ENCODE measurements at places on chromosomes 6 and 20.

GRCh38 chr6:5190507-5190906 is 70.2 kb downstream of the LYRM4 start:
- no peak for DNase-seq

- no peak for DNase-seq
Observed at GRCh38 chr20:31963889-31964288, 4.1 kb upstream of the XKR7 start.

DNA sequence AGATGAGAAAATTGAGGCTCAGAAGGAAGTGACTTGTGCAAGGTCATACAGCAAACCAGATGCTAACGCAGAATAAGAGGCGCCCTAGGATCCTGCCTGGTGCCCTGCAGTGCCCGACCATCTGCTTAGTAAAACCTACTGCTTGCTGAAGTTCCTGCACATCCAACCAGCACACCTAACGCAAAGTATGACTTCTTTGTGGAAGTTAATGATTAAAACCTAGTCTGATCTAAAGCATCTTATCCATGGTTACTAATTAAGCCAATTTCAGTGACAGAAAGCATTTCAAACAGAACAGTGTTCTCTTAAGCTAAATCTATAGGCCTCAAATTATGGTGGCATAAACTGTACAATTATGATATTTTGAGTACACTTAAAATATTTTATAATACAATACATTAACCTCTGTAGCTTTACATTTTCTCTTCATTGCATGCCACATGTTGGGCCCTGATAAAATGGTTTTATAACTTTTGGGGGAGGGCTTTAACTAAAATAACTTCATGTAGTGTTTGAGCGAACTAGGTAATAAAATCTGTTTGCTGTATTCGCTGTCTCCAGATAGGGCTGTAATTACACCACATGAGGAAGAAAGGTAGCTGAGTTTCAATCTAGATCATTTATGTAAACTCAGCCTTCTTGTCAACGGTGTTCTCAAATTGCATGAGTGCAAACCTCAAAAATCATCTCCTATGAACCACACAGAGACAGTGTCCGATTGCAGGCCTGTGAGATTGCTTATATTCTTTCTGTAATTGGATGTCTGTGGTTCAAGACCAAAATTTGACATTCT is 37.5 kb upstream of the BEND3 start:
- no peak for DNase-seq

- DNase-seq: no peak
Observed at GRCh38 chr6:23566418-23566817, 559.6 kb upstream of the NRSN1 start.

GRCh38 chr6:47083586-47084047 is 41.5 kb upstream of the ADGRF1 start:
- DNase-seq: no peak

GRCh38 chr6:144955859-144956258 is 670.7 kb downstream of the UTRN start:
- DNase-seq: no peak

DNA sequence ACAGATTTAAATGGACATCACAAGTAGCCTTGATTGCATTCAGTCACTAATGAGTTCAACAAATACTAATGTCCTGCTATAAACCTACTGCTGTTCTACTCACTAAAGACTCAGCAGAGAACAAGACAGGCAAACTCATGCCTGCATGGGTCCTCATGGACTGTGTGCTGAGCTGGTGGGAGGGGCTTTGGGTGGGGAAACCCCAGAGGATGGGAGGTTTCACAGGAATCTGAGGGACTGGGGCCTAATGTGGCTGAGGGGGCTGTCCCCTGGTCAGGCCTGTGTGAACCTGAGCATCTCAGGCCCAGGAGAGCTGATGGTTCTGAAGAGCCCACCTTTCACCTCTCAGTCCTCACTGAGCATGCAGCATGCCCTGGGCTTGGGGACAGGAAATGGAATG is 1.4 kb downstream of the CST8 start:
- DNase-seq: no peak

GRCh38 chr6:166143011-166143410 is 24.6 kb downstream of the TBXT start:
- no peak for DNase-seq

GRCh38 chr20:48682529-48683363 is 145.1 kb downstream of the PREX1 start:
- DNase-seq: no peak

GRCh38 chr20:34269996-34270627 is 28.9 kb downstream of the ASIP start:
- no peak for DNase-seq

DNA sequence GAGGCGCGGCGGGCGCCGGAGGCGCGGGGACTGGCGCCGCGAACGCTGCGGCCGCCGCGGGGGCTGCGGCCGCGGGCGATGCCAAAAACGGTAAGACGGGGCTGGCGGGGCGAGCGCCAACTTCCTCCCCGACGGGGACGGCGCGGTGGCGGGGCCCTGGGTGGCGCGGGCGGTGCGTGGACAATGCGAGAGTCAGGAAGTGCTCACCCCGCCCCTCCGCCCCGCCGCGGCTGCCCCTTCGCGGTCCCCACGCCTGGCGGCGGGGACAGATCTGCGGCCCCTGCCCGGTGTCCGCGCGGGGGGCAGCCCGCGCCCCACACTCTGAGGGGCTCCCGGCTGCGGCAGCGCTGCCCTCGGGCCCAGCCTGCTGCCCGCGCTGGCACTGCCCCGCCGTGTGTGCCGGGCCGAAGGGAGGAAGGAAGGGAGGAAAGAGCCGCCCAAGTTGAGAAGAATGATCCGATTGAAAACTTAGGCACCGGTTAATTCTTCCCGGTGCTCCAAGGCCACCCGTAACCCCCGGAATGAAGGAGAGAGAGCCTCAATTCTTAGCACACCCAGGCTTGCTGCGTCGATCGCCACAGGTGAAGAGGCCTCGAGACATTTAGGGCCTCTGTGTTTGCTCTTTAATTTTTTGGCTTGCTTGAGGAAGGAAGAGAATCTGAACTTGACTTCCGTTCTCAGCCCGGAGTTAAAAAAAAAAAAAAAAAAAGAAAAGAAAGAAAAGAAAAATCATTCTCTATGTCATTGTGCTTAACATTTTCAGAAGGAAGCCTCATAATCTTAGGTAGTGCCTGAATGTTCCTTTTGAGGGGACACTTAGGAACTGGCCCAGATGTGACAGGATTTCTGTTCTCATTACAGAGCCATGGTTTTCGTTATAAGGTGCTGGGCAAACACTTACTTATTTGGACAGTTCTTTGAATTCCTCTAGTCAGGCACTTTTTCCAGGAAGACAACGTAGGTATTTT is 982 bp downstream of the HECA start:
- DNase-seq: peak; percentile 70

DNA sequence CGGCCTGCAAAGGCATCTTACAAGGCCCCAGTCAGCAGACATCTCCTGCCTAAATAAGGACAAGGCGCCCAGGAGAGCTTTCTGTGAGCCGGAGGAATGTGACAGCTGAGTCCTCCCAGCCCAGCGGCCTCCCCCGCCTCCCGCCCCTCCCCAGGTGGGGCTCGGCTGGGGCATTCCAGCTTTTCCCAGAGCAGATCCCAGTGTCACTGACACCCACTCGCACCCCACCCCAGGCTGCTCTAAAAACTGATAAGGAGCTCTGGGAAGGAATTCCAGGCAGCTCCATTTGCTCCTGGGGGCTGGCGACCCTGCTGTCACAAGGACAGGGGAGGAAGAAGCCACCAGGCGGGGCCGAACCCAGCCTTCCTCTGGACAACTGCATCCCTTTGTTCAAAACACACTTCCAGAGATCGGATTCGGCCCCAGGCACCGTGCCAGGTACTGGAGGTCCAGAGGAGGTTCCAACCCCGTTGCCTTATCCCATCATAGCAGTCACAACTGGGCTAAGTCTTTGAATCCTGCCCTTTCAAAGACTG is 49.7 kb downstream of the JPH2 start:
- no peak for DNase-seq

DNA sequence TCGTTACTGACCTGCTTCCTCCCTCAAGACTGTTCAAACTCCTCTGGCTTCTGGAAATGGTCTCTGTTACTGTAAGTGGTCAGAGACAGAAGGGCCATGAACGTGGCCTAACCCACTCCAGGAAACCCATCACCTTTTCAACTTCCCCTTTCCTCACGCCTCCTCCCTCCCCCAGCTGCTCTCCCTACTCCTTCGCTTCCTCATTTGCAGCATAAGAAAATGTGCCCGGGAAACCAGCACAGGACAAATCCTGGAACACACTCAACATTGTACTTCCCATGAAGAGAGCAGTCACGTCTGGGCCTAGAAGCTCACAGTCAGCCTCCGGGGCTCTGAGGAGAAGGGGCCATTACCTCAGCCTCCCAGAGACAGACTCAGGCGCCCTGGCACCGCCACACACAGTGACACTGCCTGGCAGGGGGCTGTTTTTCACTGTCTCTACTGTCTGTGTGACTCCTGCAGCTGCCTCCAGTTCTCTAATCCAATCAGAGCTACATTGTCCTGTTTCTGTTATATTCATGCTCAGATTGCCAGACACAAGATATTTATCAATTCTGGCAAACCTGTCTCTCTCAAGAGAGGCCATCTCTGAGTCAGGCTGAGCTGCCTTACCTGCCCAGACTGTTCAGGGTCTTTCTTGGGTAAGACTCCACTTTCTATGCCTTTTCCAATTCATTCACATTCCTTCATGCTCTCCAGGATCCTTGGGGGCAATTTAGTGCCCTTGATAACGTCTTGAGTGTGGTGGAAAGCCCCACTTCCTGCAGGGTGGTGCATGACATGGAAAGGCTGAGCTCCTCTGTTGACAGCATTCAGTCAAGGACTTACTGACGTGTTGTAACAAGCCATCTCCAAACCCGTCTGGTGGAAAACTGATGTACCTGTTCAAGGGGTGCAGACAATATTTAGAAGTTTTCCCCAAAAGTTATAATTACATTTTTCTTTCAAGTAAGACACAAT is 242.2 kb downstream of the HIVEP2 start:
- peak; percentile 19 for DNase-seq

All from naive B cell (primary cell).